Suppressor macrophage treated with lipopolysaccharide for 1 hour (primary cell): ENCODE measurements at places on chromosomes 12 and 14.

GRCh38 chr14:83007641-83008225, 1474.1 kb upstream of the SEL1L start:
- no peak for DNase-seq

DNA sequence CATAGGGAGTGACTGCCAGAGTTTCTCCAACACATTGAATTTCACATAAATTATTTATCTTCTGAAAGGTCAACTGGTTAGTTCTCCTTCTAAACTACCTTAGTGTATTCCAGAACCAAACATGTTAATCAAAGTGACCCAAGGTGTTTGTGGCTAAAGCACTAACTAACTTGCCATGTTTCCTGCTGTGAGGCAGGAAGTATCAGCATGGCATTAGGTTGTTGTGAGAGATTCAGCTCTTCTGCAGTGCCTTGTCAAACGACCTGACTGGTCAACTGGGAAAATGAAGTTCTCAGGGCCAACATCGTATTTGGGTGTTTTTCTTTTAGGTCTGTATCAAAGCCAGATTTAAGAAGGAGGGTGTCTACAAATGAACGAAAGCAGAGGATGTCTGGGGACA, 448.1 kb downstream of the APAF1 start:
- no peak for DNase-seq

DNA sequence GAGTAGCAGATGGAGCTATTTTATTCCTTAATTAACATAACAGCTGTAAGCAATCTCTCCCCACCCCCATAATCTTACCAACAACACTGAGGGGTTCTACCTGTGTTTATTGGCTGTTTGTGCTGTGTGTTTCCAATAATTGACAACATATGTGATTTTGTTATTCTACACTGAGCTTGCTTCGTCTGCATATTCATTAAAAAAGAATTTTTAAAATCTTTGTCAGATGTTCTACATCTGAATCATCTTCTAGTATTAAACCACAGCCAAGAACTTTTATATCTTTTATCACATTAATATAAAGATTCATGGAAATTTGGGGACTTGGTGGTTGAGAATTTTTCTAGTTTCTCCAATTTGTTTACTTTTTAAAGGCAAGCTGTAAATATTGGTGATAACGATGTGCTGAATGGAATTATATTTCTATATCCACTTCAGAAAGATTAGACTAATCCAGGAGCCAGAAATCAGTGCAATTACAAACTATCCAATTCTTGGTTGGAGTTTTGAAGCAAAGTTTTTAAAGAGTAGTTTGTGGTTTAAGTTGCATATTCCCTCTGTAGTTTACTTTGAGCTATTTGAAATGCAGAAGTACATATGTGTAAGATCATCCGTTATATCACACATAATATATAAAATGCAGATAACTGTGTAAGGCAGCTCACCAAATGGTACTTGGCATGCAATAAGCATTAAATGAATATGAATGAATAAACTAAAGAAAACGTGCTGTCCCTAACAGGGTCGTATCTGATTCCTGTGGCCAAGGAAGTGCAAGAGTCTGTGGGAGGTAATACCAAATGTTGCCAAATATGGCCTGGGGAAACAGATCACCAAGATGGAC, 206.9 kb downstream of the PELI2 start:
- no peak for DNase-seq

GRCh38 chr14:58118097-58118815, 33.8 kb downstream of the ARMH4 start:
- no peak for DNase-seq

GRCh38 chr14:78863143-78863542, 693.0 kb downstream of the NRXN3 start:
- peak; percentile 25 for DNase-seq

GRCh38 chr14:104926619-104927431, 2.1 kb downstream of the PLD4 start:
- peak; percentile 73 for DNase-seq

GRCh38 chr14:66643344-66643743, 135.4 kb downstream of the GPHN start:
- no peak for DNase-seq

GRCh38 chr12:128388461-128389000, 121.6 kb downstream of the TMEM132C start:
- DNase-seq = no peak

GRCh38 chr12:122871851-122872780, 23.8 kb downstream of the VPS37B start:
- DNase-seq = peak; percentile 81

GRCh38 chr12:80756875-80757274, 40.2 kb downstream of the MYF5 start:
- DNase-seq = peak; percentile 23

GRCh38 chr12:107567876-107568619, 117.6 kb upstream of the PWP1 start:
- peak; percentile 19 for DNase-seq

- no peak for DNase-seq
Measured at GRCh38 chr12:108858311-108859074, 1.1 kb upstream of the SSH1 start.

DNA sequence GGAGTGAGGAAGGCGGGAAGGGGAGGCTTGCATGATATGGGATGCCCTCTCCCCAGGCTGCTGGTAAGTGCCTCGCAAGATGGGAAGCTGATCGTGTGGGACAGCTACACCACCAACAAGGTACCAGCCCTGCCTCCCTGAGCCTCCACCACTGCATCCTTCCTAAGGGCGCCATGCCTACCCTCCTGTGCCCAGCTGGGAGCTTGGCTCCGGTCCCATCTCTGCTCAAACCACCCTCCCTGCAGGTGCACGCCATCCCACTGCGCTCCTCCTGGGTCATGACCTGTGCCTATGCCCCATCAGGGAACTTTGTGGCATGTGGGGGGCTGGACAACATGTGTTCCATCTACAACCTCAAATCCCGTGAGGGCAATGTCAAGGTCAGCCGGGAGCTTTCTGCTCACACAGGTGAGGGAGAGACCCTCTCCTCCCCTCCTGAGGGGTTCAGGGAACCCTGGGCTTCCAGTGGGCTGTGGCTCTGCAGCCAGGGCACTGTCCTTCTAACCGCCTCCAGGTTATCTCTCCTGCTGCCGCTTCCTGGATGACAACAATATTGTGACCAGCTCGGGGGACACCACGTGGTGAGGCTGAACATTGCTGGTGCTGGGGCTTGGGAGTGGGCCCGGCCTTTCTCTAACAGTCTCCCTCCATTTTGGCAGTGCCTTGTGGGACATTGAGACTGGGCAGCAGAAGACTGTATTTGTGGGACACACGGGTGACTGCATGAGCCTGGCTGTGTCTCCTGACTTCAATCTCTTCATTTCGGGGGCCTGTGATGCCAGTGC, 2.6 kb downstream of the GNB3 start:
- no peak for DNase-seq
